ENCODE measurements at places on chromosomes 11 and 22. TPM values are rescaled to one million over a fixed set of nuclear protein-coding genes. Genes with fewer than 3 reads are reported as not detected.

Gene ENDOD1
- total RNA-seq, result 46.8 TPM

Gene ACTN3
- not detected for total RNA-seq

Gene FGF19
- 0.13 TPM for total RNA-seq

Gene PHF21A
- total RNA-seq, result 15.3 TPM

Gene OR8H2
- total RNA-seq, result not detected

Gene CRYAB
- total RNA-seq, result 9.9 TPM

Gene NUMA1
- 118 TPM for total RNA-seq

Gene VPREB1
- not detected for total RNA-seq

Gene CCDC81
- total RNA-seq, result not detected

Gene UBQLN3
- not detected for total RNA-seq

Gene BTBD18
- not detected for total RNA-seq

Gene BCO2
- total RNA-seq, result 0.37 TPM

Gene LDHAL6A
- not detected for total RNA-seq

Gene RAC2
- not detected for total RNA-seq
